Adrenal gland (tissue), 19 donors: ENCODE measurements at places on chromosomes 13 and 19. TPM values are rescaled to one million over a fixed set of nuclear protein-coding genes. Genes with fewer than 3 reads are reported as not detected.

DNA sequence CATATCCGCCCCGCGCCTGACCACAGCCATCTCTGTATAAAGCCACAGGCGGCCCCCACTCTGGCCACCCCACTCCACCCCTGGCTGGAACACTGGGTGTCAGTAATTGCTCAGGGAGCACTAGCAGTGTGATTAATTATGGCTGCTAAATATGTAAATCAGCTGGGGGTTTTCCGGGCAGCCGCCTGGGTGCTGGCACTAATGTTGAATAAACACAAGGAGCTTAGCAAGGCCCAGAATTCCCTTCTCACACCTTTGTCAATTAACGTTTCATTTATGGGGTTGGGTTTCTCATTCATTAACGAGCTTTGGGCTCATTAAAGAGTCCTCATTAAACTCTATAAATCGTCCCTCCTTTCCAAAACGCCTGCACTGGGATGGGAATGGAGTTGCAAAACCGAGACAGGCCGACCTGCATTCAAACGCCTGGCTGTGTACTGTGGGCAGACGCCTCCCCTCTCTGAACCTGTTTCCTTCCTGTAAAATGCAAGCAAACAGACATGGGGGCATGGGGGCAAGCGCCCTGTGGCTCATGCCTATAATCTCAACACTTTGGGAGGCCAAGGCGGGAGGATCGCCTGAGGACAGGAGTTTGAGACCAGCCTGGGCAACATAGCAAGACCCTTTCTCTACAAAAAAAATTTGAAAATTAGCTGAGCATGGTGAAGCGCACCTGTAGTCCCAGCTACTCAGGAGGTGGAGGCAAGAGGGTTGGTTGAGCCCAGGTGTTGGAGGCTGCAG is 17.7 kb upstream of the OLFM2 start:
- no peaks in the 10 kb centered on the region for H3K36me3 ChIP-seq
- no peak overlapping the region for H3K27ac ChIP-seq
- no peak for DNase-seq
- no peak overlapping the region for H3K4me3 ChIP-seq

DNA sequence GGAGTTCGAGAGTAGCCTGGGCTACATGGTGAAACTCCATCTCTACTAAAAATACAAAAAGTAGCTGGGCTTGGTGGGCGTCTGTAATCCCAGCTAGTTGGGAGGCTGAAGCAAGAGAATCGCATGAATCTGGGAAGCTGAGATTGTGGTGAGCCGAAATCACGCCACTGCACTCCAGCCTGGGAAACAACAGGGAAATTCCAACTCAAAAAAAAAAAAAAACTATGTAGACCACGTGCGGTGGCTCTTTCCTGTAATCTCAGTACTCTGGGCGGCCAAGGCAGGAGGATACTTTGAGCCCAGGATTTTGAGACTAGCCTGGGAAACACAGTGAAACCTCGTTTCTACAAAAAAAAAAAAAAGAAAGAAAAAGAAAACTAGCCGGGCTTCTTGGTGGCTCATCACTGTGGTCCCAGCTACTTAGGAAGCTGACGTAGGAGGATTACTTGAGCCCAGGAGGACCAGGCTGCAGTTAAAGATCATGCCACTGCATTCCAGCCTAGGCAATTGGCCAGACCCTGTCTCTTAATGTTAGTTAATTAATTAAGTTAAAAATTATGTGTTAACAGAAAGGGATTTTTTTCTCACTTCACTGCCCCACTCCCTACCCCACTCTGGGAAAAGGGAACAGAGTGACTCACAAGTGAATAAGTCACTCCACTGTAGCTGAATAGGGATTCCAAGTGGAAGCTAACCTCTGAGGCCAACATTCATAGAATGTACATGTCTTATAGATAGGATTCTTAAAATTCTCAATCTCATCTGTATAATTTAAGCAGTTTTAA is 2.2 kb downstream of the ZNF83 start:
- peaks cover 12% of the 10 kb centered on the region for H3K4me1 ChIP-seq
- no peaks in the 10 kb centered on the region for H3K27me3 ChIP-seq
- no peak overlapping the region for H3K4me3 ChIP-seq

- H3K36me3 ChIP-seq, result no peaks in the 10 kb centered on the region
- H3K4me1 ChIP-seq, result no peaks in the 10 kb centered on the region
- H3K27ac ChIP-seq, result no peak overlapping the region
- no peak overlapping the region for H3K4me3 ChIP-seq
- H3K27me3 ChIP-seq, result no peaks in the 10 kb centered on the region
- no peak for DNase-seq
These were observed 589.5 kb downstream of the KCTD12 start for GRCh38 chr13:76296751-76297150.

DNA sequence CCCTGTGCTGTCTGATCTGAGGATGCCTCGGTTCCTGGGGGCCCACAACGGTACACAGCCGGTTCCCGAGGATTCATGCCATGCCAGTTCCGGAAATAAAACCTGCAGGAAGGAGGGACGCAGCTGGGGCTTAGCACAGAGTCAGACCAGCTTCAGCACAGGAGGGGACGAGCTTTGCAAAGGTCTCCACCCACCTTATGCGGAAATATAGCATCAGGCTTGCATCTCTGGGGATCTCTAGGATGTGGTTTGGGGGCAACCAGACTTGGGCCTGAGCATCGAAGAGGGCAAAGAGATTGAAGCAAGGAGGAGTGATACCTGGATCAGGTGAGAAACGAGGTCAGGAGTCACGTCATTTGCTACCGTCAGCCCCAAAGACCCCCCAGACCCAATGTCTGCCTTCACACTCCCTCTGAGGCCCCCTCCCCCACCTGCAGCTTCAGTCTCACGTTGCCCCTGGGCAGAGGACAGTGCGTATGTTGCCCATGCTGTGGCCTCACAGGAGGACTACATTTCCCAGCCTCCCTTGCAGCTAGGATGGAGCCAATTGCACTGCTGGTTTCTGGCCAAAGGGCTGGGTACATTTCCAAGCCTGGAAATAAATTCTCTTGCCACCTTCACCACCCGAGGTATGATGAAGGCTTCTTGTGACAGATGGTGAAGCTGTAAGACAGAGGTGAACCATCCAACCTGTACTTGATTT is 12.1 kb downstream of the TYK2 start:
- no peak overlapping the region for H3K27ac ChIP-seq
- no peaks in the 10 kb centered on the region for H3K4me1 ChIP-seq
- H3K4me3 ChIP-seq, result no peak overlapping the region
- no peak for DNase-seq
- peaks cover 63% of the 10 kb centered on the region for H3K36me3 ChIP-seq
- no peaks in the 10 kb centered on the region for H3K27me3 ChIP-seq

- no peak for DNase-seq
- no peaks in the 10 kb centered on the region for H3K4me1 ChIP-seq
- no peak overlapping the region for H3K27ac ChIP-seq
- no peaks in the 10 kb centered on the region for H3K27me3 ChIP-seq
- H3K36me3 ChIP-seq, result no peaks in the 10 kb centered on the region
These were observed 231.6 kb upstream of the IRS2 start for GRCh38 chr13:110018009-110018408.

GRCh38 chr13:28581451-28581850 is 77.5 kb upstream of the POMP start:
- no peak for DNase-seq
- H3K27me3 ChIP-seq, result no peaks in the 10 kb centered on the region
- H3K27ac ChIP-seq, result no peak overlapping the region

GRCh38 chr13:75635828-75636435 is at the start of gene LMO7:
TSS of gene LMO7 (plus strand) at chr13:75636330. CDS start at chr13:75636658, 328 bp downstream.
- no peaks in the 10 kb centered on the region for H3K36me3 ChIP-seq
- H3K4me1 ChIP-seq, result no peaks in the 10 kb centered on the region
- no peaks in the 10 kb centered on the region for H3K27me3 ChIP-seq
- H3K4me3 ChIP-seq, result peak within 1 kb of the TSS; percentile 58
- no peak within 1 kb of the TSS for H3K27ac ChIP-seq
- DNase-seq, result peak; percentile 52

Gene NALCN
- total RNA-seq, result 1.5 TPM

DNA sequence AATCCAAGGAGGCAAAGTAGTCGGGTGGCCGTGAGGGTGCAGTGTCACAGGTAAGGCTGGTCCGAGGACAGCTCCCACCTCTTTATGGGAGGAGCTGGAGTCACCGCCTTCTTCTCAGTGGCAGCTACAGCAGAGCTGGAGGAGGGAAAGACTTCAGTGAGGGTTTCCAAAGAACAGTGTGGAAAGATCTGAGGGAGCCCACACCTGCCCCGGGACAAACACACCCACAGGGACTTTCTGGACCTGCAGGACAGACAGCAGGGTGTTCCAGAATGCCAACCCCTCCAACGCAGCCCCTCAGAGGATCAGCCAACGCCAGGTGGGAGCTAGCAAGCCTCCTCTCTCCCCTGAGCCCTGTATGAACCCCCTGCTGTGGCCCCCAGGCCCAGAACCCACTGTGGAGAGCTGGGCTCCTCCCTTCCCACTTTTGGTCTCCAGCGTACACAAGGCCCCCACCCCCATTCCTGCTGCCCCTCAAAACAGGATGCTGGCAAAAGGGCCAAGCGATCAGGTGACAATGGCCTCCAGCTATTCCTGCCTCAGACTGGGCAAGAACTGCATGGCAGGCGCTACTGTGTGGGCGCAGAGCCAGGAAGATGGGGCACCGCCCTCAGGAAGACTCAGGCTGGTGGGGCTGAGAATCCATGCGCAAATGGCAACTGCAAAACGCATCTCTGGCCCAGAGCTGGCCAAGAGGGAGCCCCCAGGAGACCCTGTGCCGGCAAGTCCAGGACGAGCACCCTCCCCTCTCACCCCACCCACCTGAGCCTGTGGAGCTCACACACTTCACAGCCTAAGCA is 3.5 kb upstream of the CD320 start:
- peaks cover 15% of the 10 kb centered on the region for H3K4me1 ChIP-seq
- no peak overlapping the region for H3K4me3 ChIP-seq
- no peaks in the 10 kb centered on the region for H3K36me3 ChIP-seq
- peak; percentile 61 for DNase-seq

- DNase-seq, result no peak
- H3K4me3 ChIP-seq, result no peak overlapping the region
- H3K27ac ChIP-seq, result no peak overlapping the region
- H3K36me3 ChIP-seq, result no peaks in the 10 kb centered on the region
- H3K27me3 ChIP-seq, result peaks cover 4% of the 10 kb centered on the region
These were observed 1.1 kb downstream of the CNN1 start for GRCh38 chr19:11539495-11540365.

DNA sequence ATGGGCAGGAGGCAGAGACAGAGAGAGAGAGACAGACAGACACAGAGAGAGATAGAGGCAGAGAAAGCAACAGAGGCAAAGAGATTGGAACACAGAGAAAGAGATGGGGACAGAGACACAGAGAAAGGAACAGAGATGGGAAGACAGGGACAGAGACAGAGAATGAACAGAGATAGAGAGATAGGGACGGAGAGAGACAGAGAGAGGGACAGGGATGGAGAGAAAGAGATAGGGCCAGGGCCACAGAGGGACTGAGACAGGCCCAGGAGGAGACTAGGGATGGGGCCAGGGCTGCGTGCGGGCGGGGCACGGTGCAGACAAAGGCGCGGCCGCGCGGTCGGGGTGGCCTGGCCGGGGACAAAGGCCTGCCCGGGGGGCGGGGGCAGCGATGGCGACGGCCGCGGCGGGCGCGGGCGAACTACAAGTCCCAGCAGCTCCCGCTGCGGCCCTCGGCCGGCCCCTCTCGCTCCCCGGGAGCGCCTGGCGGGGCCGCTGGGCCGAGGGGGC is at the start of gene ZNF358:
Gene ZNF358 (plus strand): TSS at position 459 of the 507 bp plus-strand sequence. CDS start 3,140 bp downstream, outside the sequence.
- peak within 1 kb of the TSS; percentile 88 for H3K27ac ChIP-seq
- no peaks in the 10 kb centered on the region for H3K36me3 ChIP-seq
- H3K4me3 ChIP-seq, result peak within 1 kb of the TSS; percentile 56
- H3K27me3 ChIP-seq, result no peaks in the 10 kb centered on the region

DNA sequence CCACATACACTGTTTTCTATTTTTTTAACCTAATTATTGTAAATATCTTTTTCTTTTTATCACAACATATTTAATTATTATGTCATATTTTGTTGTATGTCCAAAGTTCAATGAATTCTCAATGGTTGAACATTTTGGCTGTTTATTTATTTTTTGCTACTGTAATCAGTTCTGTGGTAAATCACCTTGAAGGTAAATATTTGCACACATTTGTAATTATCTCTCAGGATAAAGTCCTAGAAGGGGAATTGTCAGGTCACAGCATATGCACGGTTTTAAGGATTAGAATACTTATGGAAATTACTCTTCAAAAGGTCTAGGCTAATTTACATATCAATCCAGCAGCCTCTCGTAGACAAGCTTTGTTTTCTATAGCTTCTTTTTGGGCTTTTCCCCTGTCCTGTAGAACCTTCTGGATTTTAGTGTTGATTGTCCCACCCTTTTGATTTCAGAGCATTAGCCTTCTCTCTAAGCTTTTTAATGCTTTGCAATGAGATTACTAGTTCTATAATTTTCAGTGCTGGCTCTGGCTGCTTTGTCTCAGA is 362.6 kb downstream of the KCNRG start:
- no peaks in the 10 kb centered on the region for H3K36me3 ChIP-seq
- no peaks in the 10 kb centered on the region for H3K27me3 ChIP-seq
- DNase-seq, result no peak
- no peak overlapping the region for H3K27ac ChIP-seq

DNA sequence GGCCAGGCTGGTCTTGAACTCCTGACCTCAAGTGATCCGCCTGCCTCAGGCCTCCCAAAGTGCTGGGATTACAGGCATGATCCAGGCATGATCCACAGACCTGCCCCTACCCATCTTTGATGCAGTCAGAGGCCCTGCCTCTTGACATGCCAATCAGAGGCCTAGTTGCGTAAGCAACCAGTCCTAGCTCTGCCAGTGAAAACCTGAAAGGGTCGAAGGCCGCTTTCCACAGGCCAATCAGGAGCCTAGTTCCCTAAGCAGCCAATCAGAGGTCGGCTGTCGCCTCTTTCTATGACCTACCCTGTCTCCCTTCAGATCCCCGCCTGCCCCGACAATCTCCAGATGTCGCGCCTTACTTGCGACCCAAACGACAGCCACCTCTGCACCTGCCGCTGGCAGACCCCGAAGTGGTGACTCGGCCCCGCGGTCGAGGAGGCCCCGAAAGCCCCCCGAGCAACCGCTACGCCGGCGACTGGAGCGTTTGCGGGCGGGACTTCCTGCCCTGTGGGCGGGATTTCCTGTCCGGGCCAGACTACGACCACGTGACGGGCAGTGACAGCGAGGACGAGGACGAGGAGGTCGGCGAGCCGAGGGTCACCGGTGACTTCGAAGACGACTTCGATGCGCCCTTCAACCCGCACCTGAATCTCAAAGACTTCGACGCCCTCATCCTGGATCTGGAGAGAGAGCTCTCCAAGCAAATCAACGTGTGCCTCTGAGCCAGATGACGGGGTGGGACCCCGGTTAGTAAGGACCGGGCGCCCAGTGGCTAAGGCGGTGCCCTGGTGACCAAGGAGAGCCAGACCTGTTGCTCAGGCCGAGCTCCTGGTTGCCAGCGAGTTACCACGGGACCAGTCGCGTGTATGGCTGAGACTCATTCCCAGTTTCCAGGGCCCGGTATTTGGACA is 6.3 kb downstream of the SYDE1 start:
- H3K36me3 ChIP-seq, result no peaks in the 10 kb centered on the region
- peaks cover 8% of the 10 kb centered on the region for H3K4me1 ChIP-seq
- no peak overlapping the region for H3K4me3 ChIP-seq
- DNase-seq, result no peak
- no peaks in the 10 kb centered on the region for H3K27me3 ChIP-seq
- H3K27ac ChIP-seq, result no peak overlapping the region

- H3K27ac ChIP-seq, result no peak overlapping the region
- H3K36me3 ChIP-seq, result no peaks in the 10 kb centered on the region
- no peaks in the 10 kb centered on the region for H3K4me1 ChIP-seq
- no peaks in the 10 kb centered on the region for H3K27me3 ChIP-seq
These were observed 477.1 kb upstream of the SGCG start for GRCh38 chr13:22703601-22704209.

Gene CD22
- 8.3 TPM for total RNA-seq
